Fibroblast of skin of abdomen (primary cell): ENCODE measurements at places on chromosomes 5 and 9.

DNA sequence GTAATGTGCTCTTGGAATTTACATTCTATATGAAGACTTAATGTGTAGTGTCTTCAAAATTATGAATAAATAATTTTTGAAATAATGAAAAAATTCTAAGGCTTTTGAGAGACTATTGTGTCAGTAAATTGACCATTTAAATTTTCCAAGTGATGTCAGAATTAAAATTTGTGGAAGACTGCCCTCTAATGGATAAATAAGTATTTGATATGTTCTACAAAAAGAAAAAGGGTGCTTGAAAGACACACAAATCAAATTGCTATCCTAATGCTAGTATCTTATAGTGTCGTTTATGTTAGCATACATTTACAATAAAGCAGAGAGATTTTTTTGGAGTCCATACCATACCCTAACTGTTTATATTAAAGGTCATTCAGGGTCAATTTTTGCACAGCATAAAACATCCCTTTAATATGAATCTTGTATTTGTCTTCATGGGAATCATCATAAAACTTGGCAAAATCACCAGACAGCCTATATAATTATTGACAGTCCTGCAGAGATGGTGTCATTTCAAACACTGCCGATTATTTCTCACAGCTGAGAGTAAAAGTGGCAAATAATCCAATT, 120.8 kb upstream of the SLC27A6 start:
- peak; percentile 28 for DNase-seq

DNA sequence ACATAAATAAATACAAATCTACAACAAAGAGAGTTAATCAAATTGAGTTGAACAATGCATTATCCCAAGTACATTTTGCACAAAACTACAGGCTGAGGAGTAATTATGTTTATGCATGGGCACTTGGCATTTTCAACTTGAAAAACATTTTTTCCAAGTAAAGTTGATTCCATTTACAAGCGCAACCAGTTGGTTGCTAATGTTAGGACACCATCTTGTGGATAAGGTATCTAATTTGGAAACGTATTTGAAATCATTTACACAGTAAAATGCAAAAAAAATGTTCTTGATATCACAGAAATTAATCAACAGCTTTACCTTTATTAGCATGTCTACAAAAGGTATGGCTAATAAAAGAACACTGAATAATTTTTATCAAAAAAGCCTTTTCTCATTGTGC, 18.8 kb downstream of the FTMT start:
- DNase-seq, result peak; percentile 6

DNA sequence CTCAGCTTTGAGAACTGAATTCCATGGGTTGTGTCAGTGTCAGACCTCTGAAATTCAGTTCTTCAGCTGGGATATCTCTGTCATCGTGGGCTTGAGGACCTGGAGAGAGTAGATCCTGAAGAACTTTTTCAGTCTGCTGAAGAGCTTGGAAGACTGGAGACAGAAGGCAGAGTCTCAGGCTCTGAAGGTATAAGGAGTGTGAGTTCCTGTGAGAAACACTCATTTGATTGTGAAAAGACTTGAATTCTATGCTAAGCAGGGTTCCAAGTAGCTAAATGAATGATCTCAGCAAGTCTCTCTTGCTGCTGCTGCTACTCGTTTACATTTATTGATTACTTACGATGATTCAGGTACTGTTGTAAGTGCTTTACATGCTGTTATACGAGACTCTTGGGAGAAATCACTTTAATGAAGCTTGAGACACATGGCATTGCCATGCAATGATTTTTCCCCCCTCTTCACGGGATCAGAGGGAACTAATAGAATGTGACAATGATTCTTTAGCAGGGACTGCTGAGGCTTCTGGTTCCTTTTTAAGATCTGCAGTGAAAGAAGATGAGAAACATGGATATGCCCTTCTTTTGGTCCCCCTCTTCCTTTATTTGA, 63.8 kb downstream of the PTTG1 start:
- DNase-seq, result no peak

DNA sequence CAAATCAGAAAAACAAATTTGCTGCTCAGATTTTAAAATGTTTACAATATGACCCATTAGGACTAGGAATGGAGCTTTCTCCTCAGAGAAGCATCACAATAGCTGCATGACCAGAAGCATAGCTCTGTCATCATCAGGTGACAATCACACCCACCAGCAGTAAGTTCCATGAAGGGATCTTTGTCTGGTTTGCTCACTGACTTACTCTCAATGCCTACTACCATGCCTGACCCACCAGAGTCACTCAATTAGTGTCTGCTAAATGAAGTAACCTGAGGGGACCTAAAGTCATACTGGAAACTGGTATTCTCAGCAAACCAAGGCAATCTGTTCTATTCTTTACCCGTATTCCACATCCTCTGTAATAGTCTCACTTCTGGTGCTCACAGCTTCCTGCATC, 7.7 kb downstream of the ERMP1 start:
- no peak for DNase-seq

DNA sequence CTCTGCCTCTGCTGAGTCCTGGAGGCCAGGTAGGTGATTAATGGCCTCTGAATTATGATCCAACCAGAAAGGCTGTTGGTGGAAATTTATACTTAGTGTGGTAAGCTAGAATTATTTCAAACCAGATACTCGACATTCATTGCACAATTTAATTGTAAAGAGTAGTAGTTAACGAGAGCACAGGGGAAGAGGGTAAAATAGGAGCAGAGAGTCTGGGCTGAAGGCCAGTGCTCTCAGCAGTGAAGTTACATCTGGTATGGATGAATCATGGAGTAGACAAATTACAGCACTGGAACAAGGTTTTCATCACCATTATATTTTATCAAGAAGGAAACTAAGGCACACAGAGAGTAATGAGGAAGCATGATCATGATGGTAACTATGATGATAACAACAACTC, 92.5 kb downstream of the TLR4 start:
- peak; percentile 29 for DNase-seq

GRCh38 chr9:73583576-73583975, 431.9 kb downstream of the ANXA1 start:
- no peak for DNase-seq

DNA sequence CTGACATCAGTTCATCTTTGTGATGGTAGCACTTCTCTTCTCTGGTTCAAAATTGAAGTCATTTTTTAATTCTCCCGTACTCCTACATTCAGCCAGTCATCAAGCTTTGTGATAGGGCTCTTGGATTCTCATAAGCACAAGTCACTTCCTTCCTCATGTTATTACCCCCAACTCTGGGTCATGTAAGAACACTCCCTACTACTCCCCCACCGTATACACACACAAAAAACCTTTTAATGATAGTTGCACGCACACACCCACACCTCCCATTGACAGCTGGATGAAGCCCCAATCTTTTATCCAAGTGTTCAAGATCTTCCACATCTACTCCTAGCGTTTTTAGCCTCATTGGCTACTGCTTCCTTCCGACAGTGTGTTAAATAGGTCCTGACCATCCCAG, 16.8 kb downstream of the KDM3B start:
- no peak for DNase-seq

DNA sequence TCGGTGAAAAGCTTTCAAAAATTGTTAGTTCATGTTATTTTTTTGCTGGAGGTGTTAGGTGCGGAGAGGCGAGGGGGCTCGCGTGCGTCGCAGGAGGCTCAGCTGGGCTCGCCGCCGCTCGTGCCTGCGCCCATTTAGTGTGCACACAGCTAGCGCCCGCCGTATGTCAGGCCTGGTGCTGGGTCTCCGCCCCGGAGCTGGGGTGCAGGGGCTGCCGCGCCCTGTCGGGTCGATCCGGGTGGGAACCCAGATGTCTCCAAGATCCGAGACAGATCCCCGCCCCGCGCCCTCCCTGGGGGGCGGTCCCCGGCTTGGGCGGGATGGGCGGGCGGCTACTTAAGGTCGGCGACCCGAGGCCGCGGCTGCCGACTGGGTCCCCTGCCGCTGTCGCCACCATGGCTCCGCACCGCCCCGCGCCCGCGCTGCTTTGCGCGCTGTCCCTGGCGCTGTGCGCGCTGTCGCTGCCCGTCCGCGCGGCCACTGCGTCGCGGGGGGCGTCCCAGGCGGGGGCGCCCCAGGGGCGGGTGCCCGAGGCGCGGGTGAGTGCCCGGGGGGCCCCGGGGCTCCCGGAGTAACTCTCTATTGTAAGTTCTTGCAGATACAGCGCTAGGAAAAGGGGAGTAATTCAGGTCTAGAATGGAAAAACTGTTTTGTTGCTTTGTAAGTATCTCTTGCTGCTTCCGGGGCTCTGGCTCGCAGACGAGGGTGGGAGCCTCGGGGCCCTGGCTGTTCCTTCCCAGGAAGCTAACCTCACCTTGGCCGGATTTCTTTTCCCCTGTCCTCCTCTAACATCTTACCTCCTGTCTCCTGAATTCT, 31.7 kb downstream of the GSN start:
- peak; percentile 28 for DNase-seq

GRCh38 chr5:176985516-176985915, 21.1 kb downstream of the UIMC1 start:
- DNase-seq, result no peak

DNA sequence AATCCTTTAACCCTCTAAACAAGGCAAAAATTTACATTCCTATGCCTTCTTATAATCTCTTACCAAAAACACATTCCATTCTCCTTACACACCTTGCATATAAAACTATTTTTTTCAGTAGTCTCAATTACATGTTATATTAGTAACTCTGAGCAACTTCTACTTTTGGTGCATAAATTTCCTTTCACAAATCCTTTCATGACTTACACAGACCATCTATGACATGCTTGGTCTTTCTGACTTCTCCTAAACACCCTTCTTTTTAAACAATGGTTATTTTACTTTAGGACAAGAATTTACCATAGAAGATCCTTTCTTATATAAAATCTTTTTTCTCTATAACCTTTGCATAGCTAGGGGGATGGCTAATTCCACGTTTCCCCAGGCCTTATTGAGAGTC, 208.0 kb upstream of the ARRDC3 start:
- no peak for DNase-seq

DNA sequence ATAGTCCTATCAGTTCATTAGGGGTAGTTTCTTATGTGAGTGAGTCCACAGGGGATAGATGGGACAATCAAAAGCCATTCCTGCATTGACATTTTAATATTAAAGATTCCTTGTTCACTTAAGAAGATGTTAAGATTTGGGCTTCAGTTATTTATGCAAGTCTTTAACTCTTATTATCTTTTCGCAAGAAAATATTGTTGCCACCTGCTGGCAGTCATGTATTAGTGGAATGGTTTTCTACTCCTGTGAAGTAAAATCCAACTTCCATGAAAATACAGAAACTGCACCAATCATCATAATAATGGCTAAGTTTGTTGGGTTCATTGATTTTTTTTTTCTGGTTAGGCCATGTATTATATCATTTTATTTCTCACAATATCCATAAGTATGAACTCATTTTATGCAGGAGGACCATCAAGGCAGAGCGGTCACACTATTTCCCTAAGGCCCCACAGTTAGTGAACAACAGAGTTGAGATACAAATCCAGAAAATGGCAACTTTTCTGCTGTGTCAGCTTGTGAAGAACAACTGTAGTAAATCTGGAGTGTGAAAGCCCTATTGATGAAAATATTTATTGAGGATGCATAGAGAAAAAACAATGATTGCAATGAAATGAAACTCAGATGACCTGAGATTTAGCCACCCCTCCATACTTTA, 88.5 kb upstream of the TXNDC8 start:
- peak; percentile 31 for DNase-seq

- no peak for DNase-seq
Measured at GRCh38 chr9:89675058-89675742, 70.4 kb downstream of the GADD45G start.

DNA sequence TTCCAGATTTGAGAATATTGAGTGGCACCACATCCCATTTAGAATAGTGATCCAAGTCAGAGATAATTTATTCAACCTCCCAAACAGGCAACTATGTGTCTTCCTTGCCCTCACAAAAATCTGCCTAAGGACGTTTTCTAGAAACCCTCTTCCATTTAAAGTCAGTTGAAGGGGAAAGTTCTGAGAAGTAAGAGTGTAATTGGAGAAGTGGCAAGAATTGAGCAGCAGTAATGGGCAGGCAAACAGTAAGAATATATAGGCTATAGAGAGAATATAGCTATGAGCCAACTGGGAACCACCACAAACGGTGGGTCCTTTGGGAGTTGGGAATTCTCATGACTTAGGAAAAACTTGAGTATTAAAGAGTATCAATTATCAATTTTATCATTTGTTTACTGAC, 31.1 kb upstream of the CETN3 start:
- no peak for DNase-seq
